Stimulated activated CD4-positive, alpha-beta T cell treated with anti-CD3 and anti-CD28 coated beads, Interleukin-1b, Interleukin-23, amount 100 ng/mL, for 4 hours (primary cell): ENCODE measurements at places on chromosomes 7 and 10.

DNA sequence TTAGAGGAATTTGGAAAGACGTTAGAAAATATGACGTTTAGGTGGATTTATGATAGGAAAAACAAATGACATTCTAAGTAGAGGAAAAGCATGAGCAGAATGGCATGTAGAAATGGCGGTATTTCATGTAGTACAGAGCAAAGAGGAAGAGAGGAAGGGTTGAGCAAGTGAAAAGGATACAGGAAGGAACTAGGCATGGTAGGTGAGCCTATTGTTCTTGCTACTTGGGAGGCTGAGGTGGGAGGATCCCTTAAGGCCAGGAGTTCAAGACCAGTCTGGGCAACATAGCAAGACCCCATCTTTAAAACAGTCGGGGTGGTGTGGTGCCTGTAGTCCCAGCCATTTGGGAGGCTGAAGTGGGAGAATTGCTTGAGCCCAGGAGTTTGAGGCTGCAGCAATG is 1.2 kb downstream of the GTPBP10 start:
- DNase-seq: no peak

GRCh38 chr10:102718220-102718619 is 3.8 kb downstream of the SFXN2 start:
- no peak for DNase-seq

DNA sequence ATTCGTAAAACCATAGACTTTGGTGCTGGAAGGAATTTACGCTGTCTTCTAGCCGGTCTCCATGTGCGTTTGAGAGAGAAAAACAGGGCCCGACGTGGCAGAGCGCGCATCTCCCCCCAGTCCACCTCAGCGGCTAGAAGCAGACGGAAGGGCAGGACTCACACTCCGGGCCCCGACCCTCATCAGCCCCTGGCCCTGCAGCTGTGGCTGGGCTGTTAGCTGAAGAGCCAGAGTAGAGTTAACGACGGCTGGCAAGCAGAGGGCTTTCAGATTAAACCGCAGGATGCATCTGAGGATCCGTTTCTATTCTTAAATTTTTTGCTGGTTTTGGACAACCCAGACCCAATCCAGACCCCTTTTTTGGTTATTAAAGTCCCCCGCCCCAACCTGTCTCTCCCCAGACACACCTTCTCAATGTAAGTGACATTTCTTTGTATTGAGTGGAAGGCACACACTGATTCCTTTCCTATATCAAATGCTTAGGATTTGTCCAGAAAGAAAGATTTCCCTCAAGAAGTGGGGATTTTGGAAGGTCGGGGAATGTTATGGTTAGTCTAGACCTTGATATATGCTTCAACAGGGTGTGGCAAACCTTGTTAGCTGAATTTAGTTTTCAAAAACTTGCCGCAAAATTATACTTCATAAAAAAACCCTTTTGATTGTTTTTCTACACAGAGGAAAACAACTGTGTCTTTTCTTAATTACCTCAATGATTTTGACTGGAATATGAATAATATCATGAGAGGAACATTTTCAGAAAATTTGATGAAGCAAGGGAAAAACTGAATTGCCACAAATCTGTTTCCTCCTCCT is 1.7 kb upstream of the TBX20 start:
- no peak for DNase-seq

GRCh38 chr7:44724276-44724675 is 24.4 kb upstream of the ZMIZ2 start:
- DNase-seq: no peak

DNA sequence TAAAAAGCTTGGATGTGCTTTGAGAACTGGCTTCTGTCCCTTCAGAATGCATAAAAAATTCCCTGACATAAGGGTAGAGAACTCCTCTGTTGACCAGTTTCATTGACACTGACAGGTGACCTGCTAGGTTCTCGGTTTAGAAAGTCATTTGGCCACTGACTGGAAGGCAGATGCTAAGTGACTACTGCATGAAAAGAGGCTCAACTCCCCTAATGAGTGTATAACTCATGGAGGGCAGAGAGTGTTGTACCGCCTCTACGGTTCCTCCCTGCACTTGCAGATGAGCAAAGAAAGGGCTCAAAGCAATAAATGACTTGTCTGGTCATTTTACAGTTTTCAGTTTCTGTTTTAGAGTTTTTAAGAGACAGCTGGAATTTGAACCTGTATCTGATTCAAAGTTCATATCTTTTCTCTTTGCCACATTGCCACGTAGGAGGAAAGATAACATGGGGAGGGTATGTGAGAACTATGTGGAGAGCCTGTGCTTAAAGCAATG is 2.9 kb upstream of the FGL2 start:
- DNase-seq: no peak

- no peak for DNase-seq
Measured at GRCh38 chr7:155732286-155732685, 80.0 kb downstream of the SHH start.

DNA sequence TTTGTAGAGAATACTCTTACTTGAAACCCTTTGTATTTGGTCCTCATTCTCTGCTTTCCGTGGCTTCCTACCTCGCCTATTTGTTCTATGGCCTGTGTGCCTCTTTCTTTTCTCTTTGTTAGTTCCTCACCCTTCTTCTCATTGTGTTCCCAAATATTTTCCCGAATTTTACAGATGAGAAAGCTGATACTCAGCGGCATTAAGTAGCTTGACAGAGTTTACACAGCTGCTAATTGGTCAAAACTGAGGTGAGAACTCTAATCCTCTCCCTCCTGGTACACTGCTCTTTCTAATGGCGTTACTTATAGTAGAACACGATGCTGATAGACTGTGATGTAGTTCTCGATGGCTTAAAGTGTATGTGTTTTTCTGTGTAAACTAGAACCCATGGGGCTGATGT is 80.7 kb upstream of the HDAC9 start:
- no peak for DNase-seq

DNA sequence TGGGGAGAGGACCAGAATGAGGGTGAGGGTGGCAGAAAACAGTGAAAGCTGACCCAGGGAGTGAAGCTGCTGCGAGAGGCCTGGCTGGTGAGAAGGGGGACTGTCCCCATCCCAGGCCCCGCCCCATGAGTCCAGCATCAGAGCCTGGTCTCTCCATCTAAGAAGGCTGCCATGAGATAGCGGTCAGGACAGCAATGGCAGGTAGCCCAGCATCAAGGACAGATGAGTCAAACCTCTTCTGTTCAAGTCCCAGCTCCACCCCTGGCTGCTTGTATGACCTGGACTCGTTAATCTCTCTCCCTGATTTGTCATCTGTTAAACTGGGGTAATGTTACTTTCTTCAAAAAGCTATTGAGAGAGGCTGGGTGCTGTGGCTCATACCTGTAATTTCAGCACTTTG is 22.2 kb downstream of the GPNMB start:
- DNase-seq: no peak

GRCh38 chr10:84288151-84288550 is 40.2 kb upstream of the CCSER2 start:
- DNase-seq: no peak

DNA sequence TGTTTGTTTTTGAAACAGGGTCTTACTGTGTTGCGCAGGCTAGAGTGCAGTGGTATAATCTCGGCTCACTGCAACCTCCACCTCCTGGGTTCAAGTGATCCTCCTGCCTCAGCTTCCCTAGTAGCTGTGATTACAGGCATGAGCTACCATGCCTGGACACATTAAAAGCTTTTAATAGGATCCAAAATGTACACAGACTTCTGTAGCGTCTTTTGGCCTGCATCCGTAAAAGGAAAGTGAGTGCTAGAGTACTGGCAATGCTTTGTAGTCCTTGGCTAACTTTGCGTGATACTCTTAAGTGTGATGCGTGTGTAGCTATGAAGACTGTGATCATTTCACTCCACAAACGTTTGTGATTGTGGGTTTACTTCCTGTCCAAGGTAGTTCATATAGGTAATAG is 13.3 kb downstream of the ZRANB1 start:
- no peak for DNase-seq

DNA sequence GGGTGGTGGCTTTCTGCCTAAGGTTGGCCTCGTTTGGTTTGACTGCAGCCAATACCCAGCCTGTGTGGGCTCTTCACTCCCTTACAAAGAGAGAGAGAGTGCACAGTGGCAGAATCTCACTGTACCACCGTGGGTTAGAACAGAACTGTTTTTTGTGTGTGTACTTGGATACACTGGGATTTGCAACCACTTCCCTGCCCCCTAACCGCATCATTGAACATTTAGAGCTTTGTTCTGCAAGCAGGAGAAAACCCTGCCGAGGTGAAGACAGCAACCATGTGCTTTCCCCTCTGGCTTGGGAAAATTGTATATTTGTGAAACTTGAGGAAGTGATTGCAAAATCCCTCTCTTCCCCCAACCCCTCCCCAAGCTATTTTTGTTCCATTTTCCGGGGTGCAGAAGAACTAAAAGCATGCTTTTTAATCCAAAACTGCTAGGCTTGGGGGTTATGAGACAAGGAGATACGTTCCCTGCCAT is 201.2 kb downstream of the TCF7L2 start:
- DNase-seq: no peak

GRCh38 chr7:105286441-105286840 is 102.3 kb downstream of the SRPK2 start:
- DNase-seq: no peak

DNA sequence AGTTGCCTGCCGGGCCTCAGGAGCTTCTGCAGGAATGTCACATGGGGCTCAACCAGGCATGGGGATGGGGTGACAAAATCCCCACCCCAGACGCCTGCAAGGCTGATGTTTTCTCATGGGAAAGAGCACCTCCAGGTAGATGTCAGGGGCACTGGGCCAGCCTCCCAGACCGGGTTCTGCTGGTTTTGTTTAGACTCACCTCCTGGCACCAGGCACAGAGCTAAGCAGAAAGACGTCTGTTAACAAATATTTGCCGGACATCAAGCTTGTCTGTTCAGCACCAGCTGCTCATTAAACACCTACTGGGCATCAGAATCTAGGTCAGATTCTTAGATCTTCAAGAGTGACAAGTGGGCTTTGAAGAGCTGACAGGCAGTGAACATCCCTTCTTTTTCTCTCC is 34.9 kb upstream of the TCERG1L start:
- no peak for DNase-seq

DNA sequence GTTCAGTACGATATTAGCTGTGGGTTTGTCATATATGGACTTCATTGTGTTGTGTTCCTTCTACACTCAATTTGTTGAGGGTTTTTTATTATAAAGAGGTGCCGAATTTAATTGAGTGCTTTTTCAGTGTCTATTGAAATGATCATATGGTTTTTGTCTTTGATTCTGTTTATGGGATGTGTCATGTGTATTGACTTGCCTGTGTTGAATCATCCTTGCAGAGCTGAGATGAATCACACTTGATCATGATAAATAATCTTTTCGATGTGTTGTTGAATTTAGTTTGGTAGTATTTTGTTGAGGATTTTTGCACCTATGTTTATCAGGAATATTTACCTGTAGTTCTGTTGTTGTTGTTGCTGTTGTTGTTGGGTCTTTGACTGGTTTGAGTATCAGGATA is 39.8 kb downstream of the ATOH7 start:
- DNase-seq: no peak

DNA sequence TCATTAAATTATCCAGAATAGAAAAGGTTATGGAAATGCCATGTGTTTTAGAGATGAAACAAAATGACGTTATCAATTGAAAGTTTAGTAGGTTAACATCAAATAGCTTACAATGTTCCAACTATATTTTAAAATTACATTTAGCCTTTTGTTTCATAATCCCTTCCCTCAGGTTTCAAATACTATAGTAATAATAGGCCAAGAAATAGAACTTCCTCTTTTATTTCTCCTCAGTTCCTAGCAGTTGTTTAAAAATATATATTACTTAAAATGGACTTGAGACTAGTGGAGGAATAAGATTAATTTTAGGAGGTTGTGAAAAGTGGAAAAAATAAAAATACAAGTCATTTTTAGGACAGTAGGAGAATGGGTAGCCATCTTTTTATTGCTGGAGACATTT is 16.4 kb upstream of the PDSS1 start:
- DNase-seq: no peak

GRCh38 chr10:106957823-106958588 is 206.5 kb downstream of the SORCS1 start:
- DNase-seq: no peak

GRCh38 chr7:26100406-26101339 is 51.3 kb upstream of the NFE2L3 start:
- DNase-seq: no peak

DNA sequence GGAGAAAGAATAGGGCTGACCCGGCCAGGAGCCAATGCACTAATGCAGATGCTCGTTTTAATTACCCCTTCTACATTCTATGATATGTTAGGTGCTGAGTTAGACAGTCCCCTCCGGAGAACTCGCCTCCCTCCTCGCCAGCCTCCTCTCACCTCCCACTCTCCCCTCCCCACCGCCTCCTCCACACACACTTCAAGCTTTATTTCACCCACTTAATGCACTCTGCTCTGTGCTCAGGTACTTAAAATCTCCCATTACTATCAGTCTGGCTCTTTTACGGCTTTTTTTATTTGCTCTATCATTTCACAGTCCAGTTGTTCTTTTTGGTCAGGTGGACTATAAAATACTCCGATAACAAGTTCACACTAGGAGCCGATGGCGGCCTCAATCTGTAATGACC is 231.6 kb downstream of the TEX36 start:
- no peak for DNase-seq

GRCh38 chr10:6089334-6090219 is 743 bp downstream of the RBM17 start:
- no peak for DNase-seq

- no peak for DNase-seq
Measured at GRCh38 chr7:46654546-46655443, 733.7 kb upstream of the IGFBP3 start.

- DNase-seq: no peak
Measured at GRCh38 chr7:4274286-4274685, 407.8 kb upstream of the FOXK1 start.
